Heart right ventricle (tissue), 16 donors: ENCODE measurements at places on chromosomes 2 and 18. TPM values are rescaled to one million over a fixed set of nuclear protein-coding genes. Genes with fewer than 3 reads are reported as not detected.

GRCh38 chr18:9240270-9240669 is 94.3 kb upstream of the TWSG1 start:
- no peaks in the 10 kb centered on the region for H3K4me1 ChIP-seq
- no peaks in the 10 kb centered on the region for H3K27me3 ChIP-seq
- no peak overlapping the region for H3K4me3 ChIP-seq
- peaks cover 97% of the 10 kb centered on the region for H3K36me3 ChIP-seq

DNA sequence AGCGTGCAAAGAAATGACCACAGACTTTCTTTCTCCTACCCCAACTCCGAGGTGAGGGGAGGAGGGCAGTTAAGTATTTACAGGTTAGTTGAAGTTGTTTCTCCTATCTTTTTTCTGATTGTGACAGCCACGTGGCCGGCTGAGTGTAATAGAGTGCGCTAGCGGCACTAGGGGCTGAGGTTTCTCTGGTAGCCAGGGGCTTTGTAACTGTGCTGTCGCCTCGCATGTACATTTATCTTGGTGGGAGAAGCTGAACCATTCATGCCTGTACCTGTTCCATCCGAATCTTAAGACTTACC is 214.1 kb upstream of the STON1 start:
- no peaks in the 10 kb centered on the region for H3K36me3 ChIP-seq
- H3K4me1 ChIP-seq: peaks cover 17% of the 10 kb centered on the region
- peak overlapping the region; percentile 91 for H3K4me3 ChIP-seq
- peak overlapping the region; percentile 96 for H3K27ac ChIP-seq

- H3K27ac ChIP-seq: no peak overlapping the region
- no peak for DNase-seq
Measured at GRCh38 chr2:68726608-68727367, 7.8 kb upstream of the ARHGAP25 start.

DNA sequence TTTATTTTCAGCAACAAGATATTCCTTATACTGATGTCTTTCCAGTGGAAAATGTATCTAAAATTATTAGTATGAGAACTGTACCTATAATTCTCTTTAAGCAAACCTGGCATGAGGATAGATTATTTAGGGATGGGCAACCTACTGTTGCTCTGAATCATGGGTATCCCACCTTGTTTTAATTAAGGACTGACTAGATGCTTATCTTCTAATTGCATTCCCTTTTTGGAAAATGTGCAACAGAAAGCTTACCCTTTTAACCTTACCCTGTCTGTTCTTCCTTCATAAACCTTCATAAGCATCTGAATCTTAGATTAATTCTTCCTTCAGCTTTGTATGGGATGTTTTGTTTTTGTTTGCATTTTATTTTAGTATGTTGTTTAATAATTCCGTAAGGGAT is 110.3 kb downstream of the TAF4B start:
- H3K4me1 ChIP-seq: no peaks in the 10 kb centered on the region
- no peaks in the 10 kb centered on the region for H3K27me3 ChIP-seq
- H3K36me3 ChIP-seq: no peaks in the 10 kb centered on the region
- no peak for DNase-seq
- no peak overlapping the region for H3K4me3 ChIP-seq

GRCh38 chr2:203225423-203226039 is 13.3 kb upstream of the CYP20A1 start:
- H3K36me3 ChIP-seq: no peaks in the 10 kb centered on the region
- H3K27ac ChIP-seq: no peak overlapping the region
- DNase-seq: no peak
- H3K4me3 ChIP-seq: no peak overlapping the region
- no peaks in the 10 kb centered on the region for H3K27me3 ChIP-seq

The IL36RN gene
- polyA plus RNA-seq: not detected

The LRPPRC gene
- polyA plus RNA-seq: 26.1 TPM

The CASP10 gene
- 5.9 TPM for polyA plus RNA-seq

DNA sequence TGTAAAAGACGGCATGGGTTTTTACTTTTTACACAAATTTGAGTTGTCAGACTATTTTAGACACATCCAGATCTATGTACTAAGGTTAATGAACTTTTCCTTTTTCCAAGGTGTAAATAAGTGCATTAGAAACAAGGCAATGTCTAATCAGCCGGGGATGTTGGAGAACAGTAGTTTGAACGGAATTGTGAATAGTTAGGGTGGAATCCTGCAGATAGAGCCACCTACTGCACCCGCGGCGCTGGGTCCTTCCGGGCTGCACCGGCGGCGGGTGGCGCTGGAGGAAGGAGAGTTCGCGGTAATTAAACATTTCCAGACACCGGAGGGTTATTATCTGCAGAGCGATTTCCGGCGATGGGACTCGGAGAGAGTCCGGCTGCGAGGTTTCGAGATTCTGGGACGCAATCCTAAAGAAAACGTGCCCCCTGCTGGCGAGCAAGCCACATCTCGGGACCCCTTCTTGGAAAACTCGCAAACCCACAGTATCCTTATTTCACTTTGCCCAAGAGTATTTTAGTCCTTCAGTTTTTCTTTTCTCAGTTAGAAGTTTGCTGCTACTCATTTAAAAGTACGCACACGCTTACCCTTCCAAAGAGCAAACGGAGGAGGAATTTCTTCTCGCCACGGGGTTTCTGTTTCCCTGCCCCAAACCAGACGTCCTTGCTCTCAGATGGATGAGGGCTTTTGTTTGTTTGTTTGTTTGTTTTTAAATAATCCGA is 4.5 kb upstream of the OSR1 start:
- peaks cover 18% of the 10 kb centered on the region for H3K27me3 ChIP-seq
- H3K4me1 ChIP-seq: peaks cover 34% of the 10 kb centered on the region
- peak overlapping the region; percentile 66 for H3K4me3 ChIP-seq
- H3K27ac ChIP-seq: peak overlapping the region; percentile 46

DNA sequence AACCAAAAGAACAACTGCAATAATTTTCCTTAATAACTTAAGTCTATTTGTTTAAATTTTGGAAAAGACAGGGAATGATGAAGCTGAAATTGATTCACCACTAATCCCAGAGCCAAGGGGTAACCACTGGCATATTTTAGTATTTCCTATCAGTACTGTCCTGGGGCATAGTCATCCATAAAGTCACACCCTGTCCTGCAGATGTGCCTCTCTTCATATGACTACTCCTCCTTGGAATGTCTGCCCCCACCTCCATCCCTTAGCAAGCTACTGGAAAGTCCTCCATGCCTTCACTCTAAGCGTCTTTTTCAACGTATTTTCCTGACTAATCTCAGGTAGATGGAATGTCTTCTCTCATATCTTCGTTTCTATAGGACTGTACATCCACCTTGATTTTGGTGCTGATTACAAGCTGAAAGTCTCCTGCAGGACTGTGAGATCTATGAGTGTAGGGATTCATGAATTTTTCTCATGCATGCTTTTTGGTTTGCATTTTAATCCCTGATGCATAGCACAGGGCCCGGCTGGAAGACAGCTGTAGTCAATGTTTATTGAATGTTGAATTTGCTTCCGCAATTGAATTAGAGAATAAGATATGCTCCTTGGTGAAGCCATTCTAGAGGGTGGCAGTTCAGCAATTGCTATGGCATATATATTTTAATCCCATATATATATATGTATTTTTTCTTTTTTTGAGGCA is 85.6 kb downstream of the MOGAT1 start:
- no peaks in the 10 kb centered on the region for H3K27me3 ChIP-seq
- H3K4me3 ChIP-seq: no peak overlapping the region
- DNase-seq: no peak
- H3K27ac ChIP-seq: no peak overlapping the region

The NGEF gene
- polyA plus RNA-seq: 0.44 TPM

The ABCB11 gene
- polyA plus RNA-seq: 0.01 TPM

GRCh38 chr2:174997110-174997509 is 8.1 kb downstream of the CHN1 start:
- H3K4me1 ChIP-seq: peaks cover 25% of the 10 kb centered on the region
- no peak overlapping the region for H3K4me3 ChIP-seq
- no peaks in the 10 kb centered on the region for H3K36me3 ChIP-seq
- no peak for DNase-seq

- DNase-seq: no peak
- no peak overlapping the region for H3K27ac ChIP-seq
- no peak overlapping the region for H3K4me3 ChIP-seq
- H3K36me3 ChIP-seq: no peaks in the 10 kb centered on the region
Measured at GRCh38 chr2:17306706-17307105, 211.5 kb downstream of the RAD51AP2 start.

- peaks cover 31% of the 10 kb centered on the region for H3K4me1 ChIP-seq
- no peak for DNase-seq
- peaks cover 41% of the 10 kb centered on the region for H3K27me3 ChIP-seq
- no peaks in the 10 kb centered on the region for H3K36me3 ChIP-seq
Measured at GRCh38 chr2:45172760-45173392, 163.6 kb upstream of the SIX2 start.

GRCh38 chr2:181459621-181460021 is 2.4 kb downstream of the ITGA4 start:
- H3K4me3 ChIP-seq: no peak overlapping the region
- no peak overlapping the region for H3K27ac ChIP-seq
- H3K36me3 ChIP-seq: no peaks in the 10 kb centered on the region
- DNase-seq: no peak

The TEKT4 gene
- polyA plus RNA-seq: not detected

- no peak overlapping the region for H3K27ac ChIP-seq
- H3K36me3 ChIP-seq: no peaks in the 10 kb centered on the region
- H3K4me3 ChIP-seq: no peak overlapping the region
- no peak for DNase-seq
Measured at GRCh38 chr2:97707362-97708047, 5.9 kb upstream of the ZAP70 start.

The WBP1 gene
- polyA plus RNA-seq: 39.4 TPM
